Lung microvascular endothelial cell (primary cell): ENCODE measurements at places on chromosomes 12 and 14. TPM values are rescaled to one million over a fixed set of nuclear protein-coding genes. Genes with fewer than 3 reads are reported as not detected.

DNA sequence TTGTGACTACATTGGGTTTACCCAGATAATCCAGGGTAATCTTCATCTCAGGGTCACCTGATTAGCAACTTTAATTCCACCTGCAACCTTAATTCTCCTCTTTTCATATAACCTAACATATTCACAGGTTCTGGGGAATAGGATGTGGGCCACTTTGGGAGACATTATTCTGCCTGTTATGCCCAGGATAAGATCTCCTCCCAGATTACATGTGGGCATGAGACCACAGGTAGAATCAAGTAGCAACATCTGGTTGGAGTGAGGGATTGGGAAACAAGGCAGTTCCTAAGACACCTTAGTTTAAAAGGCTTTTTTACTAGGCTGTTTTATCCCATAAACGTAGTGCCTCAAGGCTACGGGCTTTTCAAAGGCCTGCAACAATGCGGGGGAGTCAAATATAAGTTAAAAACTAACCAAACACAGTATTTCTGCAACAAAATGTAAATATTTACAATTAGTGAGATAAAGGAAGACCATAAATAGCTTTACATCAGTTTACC is 181.5 kb downstream of the FOXA1 start:
- no peak for DNase-seq

ARMH4 gene
- total RNA-seq = 0.87 and 1.8 TPM in 2 replicates

GRCh38 chr14:95123891-95124579 is 33.3 kb downstream of the DICER1 start:
- DNase-seq = no peak

DNA sequence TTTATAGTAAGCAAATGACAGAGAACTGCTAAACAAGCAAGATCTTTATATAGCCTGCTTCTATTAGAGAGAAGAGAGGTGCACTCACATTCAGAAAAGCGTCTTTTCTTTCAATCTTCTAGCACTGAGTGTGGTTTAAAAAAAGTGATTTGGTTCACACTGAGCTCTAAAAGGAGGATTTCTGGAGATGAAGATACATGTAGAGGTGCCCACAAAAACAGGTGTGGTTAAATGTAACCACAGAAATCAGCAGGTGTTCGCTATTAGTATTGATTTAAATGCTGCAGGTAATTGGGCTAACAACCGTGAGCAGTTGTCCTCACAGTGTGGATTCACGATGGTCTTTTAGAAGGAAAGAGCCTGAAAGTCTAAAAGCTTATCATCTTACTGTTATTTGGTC is 10.7 kb downstream of the PKP2 start:
- no peak for DNase-seq

- peak; percentile 74 for DNase-seq
Observed at GRCh38 chr12:46071769-46072624, 81.6 kb upstream of the SCAF11 start.

- no peak for DNase-seq
Observed at GRCh38 chr12:122928404-122929147, 32.7 kb upstream of the VPS37B start.

GRCh38 chr12:49567611-49568441 is at the start of gene MCRS1:
TSS of gene MCRS1 (minus strand) at chr12:49568142. CDS start at chr12:49566731, 1,411 bp downstream.
- DNase-seq = peak; percentile 95

- no peak for DNase-seq
Observed at GRCh38 chr14:23380976-23381375, 4.1 kb downstream of the CMTM5 start.

DNA sequence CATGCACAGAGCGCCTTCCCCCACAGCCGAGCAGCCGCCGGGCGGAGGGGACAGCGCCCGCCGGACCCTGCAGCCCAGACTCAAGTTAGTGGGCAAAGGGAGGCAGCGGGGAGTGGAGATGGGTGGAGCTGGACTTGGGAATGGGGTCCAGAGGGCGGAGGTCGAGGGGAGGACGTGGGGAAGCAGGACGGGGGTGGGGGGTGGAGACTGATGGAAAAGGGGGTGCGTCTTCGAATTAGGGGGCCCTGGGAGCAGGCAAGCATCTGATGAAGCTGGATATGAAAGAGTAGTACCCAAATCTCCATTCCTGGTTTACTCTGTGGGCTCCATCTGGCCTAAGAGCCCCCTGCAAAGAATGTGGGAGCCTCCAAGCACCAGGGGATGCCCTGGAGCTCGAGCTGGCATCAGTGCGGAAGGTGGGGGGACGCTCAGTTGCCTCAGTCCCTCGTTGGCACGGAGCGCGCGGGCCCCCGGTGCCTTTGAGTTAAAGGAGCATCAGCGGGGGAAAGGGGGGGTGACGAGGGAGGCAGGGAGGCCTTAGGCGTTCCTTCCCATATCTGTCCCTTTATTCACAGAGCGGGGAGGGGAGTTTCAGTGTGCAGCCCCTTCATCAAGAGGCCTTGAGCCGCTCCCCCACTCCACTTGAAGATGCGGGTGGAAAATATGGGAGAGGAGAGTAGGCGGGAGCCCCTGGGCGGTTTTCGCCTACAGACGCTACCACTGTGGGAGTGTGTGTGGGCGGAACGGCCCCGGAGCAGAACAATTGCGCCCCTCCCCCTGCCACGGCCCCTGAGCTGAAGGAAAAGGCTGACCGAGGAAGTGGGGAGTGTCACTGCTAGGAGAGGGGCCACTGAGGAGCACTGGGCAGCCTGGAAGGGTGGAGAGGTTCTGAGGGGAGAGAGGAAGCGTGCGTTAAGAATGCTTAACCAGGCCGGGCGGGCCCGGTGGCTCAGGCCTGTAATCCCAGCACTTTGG is 644 bp downstream of the NAB2 start:
- peak; percentile 69 for DNase-seq

DNA sequence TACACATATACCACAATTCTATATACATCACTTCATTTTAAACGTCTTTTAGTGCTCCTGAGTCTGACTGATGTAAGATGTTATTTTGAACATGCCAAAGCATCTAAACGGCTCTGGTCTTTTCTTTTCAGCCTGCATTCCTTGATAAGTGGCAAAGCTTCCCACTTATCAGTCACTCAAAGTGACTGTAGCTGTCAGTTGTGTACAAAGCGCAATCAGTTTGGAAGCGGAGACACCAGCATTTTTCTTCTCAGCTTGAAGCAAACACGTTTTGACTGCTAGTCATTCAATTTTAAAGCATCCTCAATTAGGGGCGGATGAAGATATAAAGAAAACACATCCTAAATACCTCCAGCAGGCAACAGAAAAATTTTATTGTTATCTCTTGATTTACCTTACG is 226.8 kb downstream of the SOX5 start:
- DNase-seq = no peak

DNA sequence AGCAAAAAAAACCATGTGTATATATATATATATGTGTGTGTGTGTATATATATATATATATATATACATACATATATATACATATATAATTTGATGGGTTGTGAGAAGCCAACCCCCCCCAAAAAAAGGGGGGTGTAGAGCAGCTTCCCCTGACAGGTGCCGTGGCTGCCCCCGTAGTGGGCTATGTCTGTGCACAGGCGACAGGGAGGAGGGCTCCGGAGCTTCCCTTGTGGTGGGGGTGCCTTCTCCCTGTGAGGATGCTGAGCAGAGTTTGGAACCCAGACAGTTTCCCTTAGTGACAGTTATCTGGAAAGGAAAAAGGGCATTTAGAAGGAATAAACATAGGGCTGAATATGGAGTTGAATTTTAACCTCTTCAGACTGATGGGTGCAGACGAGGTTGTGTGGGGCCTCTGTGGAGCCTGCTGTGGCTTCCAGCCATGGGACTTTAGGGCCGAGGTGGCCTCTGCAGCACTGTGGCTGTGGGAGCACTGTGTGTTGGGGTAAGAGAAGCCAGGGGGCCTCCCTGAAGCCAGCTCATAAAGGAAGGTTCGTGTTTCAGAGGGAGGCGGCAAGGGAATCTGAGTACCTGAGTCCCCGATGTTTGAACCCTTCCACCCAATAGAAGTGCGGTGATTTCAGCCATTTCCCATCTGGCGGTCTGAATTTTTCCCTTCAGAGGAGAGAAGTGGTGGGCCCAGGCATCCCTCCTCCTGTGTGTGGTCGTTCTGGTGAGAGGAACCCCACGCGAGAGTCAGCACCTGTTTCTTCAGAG is 19.8 kb downstream of the XRCC3 start:
- DNase-seq = no peak

- DNase-seq = no peak
Observed at GRCh38 chr14:78403278-78403815, 233.2 kb downstream of the NRXN3 start.

GRCh38 chr12:32196250-32197198 is 89.9 kb downstream of the BICD1 start:
- DNase-seq = no peak

GRCh38 chr14:101538878-101539277 is 22.4 kb upstream of the DIO3 start:
- DNase-seq = no peak

DNA sequence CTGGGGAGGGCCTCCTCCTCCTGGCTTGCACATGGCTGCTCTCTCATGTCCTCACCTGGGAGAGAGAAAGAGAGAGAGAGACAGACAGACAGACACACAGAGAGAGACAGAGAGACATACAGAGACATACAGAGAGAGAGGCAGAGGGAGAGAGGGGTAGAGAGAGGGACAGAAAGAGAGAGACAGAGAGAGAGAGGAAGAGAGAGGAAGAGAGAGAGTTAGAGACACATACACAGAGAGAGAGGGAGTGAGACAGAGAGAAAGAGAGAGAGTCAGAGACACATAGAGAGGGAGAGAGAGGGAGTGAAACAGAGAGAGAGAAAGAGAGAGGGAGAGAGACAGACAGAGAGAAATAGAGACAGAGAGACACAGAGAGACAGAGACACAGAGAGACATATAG is 103.6 kb upstream of the ESRRB start:
- DNase-seq = no peak

DNA sequence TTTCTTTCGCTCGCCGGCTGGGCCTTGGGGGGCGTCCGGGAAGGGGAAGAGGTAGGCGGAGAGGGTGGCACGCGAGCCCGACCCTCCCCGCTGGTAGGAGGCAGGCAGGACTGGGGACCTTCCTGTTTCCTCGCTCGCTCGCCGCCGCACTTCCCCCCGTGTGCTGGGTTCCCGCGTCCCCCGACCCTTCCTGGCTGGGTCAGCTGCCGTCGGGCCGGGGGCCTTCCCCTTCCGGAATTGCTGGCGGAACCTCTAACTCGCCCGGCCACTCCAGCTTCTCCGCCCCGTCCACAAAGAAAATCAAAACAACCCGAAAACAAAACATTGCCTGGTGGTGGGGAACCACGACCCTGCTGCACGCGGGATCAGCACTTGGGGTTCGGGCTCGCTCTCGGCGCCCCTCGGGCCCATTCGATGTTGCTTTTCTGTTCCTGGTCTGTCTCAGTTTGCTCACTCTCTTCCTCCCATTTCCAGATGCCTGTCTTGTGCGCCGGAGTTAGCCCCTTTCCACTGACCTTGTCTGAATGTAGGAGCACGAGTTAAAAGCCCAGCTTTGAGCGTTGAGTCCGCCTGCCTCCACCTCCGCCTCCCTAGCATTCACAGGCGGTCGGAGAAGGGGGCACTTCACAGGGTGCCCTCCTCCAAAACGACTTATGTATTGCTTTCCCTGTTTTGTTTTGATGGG is 581 bp downstream of the PAPOLA start:
- DNase-seq = peak; percentile 65

BICDL1 gene
- under 0.01 TPM in 2 replicates for total RNA-seq

GRCh38 chr14:66804141-66804540 is 296.2 kb downstream of the GPHN start:
- peak; percentile 40 for DNase-seq

DNA sequence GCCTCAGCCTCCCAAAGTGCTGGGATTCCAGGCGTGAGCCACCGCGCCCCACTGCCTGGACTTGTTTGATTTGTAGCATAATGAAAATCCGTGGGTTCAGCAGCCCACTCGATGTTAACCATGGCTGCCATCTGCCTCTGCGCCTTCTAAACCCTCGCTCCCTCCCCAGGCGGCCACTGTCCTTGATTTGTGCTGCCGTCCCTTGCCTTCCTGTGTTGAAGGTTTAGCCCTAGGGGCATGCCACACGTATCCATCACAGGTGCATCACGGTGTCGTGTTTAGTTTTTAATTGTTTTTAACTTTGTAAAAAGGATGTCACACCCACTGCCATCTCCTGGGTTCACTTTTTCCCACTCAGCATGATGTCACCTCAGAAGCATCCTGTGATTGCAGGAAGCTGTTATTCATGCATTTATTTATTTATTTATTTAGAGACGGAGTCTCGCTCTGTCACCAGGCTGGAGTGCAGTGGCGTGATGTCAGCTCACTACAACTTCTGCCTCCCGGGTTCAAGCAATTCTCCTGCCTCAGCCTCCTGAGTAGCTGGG is 24.5 kb upstream of the ULK1 start:
- DNase-seq = peak; percentile 82

GYS2 gene
- not detected in 2 replicates for total RNA-seq

TMTC1 gene
- 1.7 and 6.9 TPM in 2 replicates for total RNA-seq

RPGRIP1 gene
- 0.20 and 0.22 TPM in 2 replicates for total RNA-seq

- no peak for DNase-seq
Observed at GRCh38 chr12:57343703-57344378, 87.0 kb downstream of the R3HDM2 start.

GRCh38 chr14:26597589-26598080 is at the start of gene NOVA1:
TSS of gene NOVA1 (minus strand) at chr14:26598033. CDS start at chr14:26597436, 597 bp downstream.
- DNase-seq = no peak

GRCh38 chr12:3633396-3633795 is 119.5 kb downstream of the CRACR2A start:
- no peak for DNase-seq

- no peak for DNase-seq
Observed at GRCh38 chr14:26594148-26594547, 3.7 kb downstream of the NOVA1 start.

DNA sequence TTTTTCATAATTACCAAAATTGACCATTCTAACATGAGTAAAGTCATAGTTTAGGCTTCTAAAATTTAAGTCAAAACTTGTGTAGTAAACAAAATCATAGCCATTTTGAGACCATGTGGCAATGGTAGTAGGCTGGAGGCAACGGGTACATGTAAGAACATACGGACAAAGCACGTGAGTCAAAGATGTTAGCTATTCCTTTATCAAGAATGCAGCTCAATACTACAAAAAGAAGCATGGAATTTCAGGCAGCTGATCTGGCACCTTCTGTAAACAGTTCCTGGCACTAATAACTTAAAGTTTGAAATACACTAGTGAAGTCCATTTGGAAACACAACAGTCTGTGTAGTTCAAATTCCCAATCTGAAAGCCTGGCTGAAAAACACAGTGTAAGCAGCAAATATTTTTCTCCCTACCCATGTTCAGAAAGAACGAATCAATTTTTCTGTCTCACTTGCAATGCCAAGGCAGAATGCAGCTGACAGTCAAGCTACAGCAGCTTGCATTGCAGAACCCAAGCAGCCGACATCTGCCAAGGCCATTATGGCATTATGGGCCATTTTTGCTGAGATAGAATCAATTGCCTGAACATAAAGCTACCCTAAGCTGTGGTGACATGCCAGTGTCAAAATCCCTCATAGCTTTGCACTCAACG is 29.3 kb downstream of the MYF5 start:
- DNase-seq = no peak
